ENCODE measurements at places on chromosomes 3 and 15. TPM values are rescaled to one million over a fixed set of nuclear protein-coding genes. Genes with fewer than 3 reads are reported as not detected.

Gene HACL1
- total RNA-seq = 22.0 TPM

Gene FEZF2
- not detected for total RNA-seq

Gene CHCHD6
- total RNA-seq = 18.1 TPM

- DNase-seq = no peak
These were observed 62.8 kb upstream of the TMEM115 start for GRCh38 chr3:50422153-50422552.

Measured in OCI-LY7 (cell line).